ENCODE measurements at places on chromosomes 12 and 14.

DNA sequence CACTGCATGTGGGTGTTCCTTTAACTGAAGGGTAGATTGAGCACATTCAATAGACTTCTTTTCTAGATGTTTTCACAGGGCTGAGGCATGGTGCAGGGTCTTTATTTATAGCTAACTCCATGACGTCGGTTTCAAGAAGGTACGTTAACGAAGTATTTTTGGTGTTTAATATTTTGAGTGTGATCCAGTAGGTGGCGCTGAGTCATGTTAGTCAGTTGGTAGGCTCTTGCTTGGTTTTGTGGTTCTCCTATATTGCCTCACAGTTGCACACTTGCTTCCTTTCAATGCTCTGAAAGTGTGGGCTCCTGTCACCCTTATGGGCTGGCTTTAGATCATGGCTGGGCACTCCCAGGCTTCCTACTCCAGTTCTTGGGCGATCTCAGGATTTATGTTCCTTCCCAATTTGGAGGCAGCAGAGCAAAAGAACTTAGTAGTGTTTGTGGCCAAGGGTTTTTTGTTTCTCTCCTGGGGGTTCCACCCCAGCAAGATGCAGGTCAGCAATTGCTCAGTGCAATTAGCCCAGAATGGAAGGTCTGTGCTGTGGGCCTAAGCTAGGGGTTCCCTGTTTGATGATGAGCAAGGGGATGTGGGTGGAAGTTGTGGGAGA is 471.6 kb upstream of the FOXG1 start:
- no peak for DNase-seq

- DNase-seq = no peak
Observed at GRCh38 chr12:118558941-118559340, 182.6 kb downstream of the SUDS3 start.

DNA sequence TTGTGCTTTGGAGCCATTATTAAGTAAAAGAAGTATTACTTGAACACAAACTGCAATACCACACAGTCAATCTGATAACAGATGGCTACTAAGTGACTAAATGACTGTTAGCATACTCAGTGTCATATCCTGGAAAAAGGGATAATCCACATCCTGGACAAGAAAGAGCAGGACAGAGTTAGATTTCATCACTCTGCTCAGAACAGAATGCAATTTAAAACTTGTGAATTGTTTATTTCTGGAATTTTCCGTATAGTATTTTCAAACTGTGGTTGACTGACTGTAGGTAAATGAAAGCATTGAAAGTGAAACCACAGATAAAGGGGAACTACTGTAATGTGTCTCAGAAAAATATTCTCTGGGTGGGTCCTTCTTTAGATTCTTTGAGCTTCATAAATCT is 458.8 kb downstream of the TMEM117 start:
- no peak for DNase-seq

GRCh38 chr12:46209914-46210872 is 58.6 kb downstream of the SLC38A1 start:
- DNase-seq = no peak

- peak; percentile 45 for DNase-seq
Observed at GRCh38 chr12:41205070-41205709, 17.1 kb downstream of the PDZRN4 start.

- no peak for DNase-seq
Observed at GRCh38 chr12:105899589-105899988, 239.2 kb downstream of the NUAK1 start.

DNA sequence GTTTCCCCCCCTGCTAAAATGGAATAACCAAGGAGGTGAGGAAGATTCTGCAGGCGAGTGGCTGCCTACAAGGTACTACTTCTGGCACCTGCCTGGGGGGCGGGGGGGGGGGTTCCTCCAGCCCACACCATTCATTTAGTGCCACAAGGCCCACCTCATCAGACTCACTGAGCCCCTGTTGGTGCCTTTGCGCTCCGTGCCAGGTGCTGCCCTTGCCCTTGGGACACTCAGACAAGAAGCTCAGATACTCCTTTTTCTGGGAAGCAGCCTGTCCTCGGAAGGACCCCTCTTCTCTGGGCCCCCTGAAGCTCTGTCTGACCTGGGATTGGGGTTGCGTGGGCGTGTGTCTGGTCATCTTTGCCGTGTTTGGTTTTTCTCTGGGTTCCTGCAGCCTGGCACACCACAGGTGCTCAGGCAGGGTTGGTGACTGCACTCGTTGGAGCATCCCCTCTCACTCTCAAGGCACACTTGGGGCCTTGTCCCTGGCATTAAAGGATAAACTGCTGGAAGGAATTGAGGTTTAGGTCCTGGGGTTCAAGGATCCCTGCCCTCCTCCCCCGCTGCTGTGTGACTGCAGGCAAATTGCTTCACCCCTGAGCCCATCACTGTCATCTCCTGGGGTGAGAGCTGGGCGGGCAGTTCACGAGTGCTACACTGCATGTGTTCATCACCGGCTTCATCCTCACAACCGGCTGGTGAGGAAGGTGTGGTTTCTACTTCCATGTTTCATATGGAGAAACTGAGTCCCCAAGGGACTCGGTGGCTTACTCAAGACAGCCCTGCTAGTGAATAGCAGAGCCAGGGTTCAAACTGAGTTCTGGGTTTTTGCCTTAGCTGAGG is 16.9 kb downstream of the FAM222A start:
- no peak for DNase-seq

- peak; percentile 78 for DNase-seq
Observed at GRCh38 chr14:104341532-104342434, 203.4 kb downstream of the KIF26A start.

- peak; percentile 84 for DNase-seq
Observed at GRCh38 chr12:6230321-6231110, 30.3 kb downstream of the CD9 start.

- DNase-seq = no peak
Observed at GRCh38 chr12:122841544-122842321, 6.5 kb downstream of the HIP1R start.

DNA sequence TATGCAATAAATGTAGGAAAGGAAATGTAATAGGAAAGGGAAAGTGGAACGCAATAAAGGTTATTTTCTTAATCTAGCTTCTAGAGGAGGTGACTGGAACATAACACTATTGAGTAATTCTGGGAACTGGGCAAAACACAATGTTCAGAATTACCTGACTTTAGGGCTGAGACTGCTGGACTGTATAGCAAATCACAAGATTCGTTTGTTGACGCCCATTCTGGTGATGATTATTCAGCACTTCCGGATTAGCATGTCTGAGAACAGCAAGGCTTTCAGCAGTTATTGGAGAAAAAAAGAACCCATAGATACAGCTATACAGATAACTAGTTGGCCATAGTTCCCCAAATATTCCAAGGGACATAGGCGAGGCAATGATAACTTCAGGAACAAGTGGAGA is 2.3 kb upstream of the KLRD1 start:
- DNase-seq = no peak

- peak; percentile 44 for DNase-seq
Observed at GRCh38 chr14:101917413-101918017, 46.9 kb upstream of the DYNC1H1 start.

GRCh38 chr12:68247785-68248184 is 5.6 kb downstream of the IL22 start:
- no peak for DNase-seq

- DNase-seq = no peak
Observed at GRCh38 chr12:104469066-104469465, 12.3 kb downstream of the CHST11 start.

Data from eye (tissue), 1 donor.